ENCODE measurements at places on chromosomes 3 and 15.

- DNase-seq = peak; percentile 85
Measured at GRCh38 chr3:50365080-50365841, 5.9 kb upstream of the TMEM115 start.

DNA sequence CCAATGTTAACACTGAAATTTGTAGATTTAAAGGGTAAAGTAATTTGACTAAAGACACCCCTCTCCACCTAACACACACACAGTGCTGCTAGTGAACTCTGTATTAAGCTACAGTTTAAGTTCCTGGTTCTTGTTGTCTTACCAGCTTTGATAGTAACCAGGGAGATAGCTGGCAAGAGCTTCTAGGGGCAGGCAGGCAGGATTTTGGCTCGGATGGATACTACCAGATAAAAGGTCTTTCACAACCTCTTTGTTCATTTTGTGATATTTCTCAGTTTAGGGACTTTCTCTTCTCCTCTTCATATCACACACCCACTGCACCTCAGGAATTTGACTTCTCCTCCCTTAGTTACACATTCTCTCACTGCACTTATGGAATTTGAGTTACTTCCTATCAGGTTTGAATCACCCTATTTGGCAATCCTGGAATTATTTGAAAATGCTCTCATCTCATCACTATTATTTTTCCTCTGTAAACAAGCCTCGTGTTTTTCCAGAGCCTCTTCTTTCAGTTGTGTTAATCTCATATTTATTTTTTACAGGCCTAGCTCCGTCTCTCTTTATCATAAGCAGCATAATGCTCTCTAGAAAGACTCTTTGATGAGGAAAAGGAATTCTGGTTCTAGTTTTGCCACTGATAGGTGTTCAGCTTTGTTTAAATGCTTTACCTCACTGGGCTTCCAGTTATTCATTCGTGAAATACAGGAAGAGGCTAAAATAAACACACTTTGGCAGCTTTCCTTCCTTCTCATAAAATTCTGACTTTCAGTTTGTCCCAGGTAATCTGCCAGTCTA lies 23.0 kb upstream of the CLDN1 start:
- no peak for DNase-seq

- DNase-seq = no peak
Measured at GRCh38 chr3:52043750-52044149, 12.6 kb downstream of the DUSP7 start.

GRCh38 chr3:51682079-51682478 lies 11.0 kb downstream of the TEX264 start:
- peak; percentile 41 for DNase-seq

GRCh38 chr15:51243774-51244173 lies 94.6 kb downstream of the CYP19A1 start:
- no peak for DNase-seq

DNA sequence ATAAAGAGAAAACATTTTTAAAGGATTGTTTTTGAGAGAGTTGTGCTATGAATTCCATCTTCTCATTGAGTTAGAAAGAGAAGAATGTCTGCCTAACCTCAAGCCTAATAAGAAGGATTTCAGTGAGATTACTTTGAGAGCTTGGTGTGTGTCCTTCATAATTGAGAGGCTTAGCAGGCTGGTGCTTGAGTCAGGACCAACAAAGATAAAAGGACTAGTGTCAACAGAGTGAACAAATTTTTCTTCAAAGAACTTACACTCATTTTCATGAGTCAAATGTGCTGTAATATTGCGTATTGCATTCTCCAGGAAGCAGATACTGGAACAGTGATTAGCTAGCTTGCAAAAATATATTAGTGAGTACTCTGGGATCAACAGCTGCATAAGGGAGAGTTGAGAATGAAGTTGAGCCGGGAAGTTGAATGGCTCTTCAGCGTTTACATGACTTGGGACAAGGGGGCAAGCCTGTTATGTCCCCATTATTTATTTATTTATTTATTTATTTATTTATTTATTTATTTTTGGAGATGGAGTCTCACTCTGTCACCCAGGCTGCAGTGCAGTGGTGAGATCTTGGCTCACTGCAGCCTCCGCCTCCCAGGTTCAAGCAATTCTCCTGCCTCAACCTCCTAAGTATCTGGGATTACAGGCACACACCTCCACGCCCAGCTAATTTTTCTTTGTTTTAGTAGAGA lies 37.5 kb upstream of the SLITRK3 start:
- DNase-seq = no peak

GRCh38 chr15:68991723-68992122 lies 22.8 kb upstream of the NOX5 start:
- no peak for DNase-seq

DNA sequence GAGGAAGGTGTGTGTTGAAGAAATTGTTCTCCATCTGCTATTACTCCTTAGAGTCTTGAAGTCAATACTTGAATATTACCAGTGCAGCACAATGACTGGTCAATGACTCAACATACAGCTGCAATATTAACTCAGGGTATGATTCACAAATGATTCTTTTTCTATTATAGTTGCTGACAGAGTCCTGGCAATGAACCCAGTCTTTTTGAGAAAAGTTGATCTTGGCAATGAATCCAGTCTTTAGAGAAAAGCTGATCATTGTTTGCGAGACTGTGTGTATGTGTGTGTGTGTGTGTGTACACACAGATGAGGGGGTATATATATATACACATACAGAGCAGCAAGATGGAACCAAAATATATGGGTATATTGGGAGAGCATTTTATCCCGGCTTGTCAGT lies 315.1 kb downstream of the ZNF385D start:
- no peak for DNase-seq

- DNase-seq = no peak
Measured at GRCh38 chr15:91237445-91237844, 137.4 kb downstream of the SV2B start.

GRCh38 chr3:5194801-5195509 lies 7.4 kb downstream of the EDEM1 start:
- DNase-seq = no peak

DNA sequence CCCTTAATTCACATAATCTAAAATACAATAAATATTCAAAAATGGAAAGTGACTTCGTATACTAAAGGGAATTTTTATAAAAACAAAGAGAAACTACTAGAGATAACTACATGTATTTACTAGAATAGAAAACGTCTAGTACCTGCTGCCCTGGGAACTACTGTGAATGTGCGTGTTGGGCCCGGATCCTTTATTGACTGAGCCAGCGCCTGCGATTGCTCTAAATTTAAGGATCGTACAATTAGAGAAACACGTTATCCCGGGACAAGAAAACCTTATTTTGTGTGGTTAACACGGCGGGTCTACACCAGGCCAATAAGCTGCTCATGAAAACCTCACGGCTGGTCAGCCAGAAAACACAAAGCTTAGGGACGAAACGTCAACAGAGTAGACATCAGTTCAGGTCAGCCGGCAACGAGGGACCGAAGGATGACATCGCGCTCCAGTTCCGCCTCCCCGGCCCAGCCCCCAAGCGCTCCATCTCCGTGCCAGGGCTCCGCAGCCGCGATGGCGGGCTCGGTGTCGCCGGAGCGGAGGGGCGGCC lies 555 bp downstream of the TM2D3 start:
- peak; percentile 26 for DNase-seq

GRCh38 chr3:81910244-81910852 lies 148.9 kb upstream of the GBE1 start:
- peak; percentile 14 for DNase-seq

GRCh38 chr3:81242871-81243270 lies 518.6 kb downstream of the GBE1 start:
- DNase-seq = peak; percentile 0

DNA sequence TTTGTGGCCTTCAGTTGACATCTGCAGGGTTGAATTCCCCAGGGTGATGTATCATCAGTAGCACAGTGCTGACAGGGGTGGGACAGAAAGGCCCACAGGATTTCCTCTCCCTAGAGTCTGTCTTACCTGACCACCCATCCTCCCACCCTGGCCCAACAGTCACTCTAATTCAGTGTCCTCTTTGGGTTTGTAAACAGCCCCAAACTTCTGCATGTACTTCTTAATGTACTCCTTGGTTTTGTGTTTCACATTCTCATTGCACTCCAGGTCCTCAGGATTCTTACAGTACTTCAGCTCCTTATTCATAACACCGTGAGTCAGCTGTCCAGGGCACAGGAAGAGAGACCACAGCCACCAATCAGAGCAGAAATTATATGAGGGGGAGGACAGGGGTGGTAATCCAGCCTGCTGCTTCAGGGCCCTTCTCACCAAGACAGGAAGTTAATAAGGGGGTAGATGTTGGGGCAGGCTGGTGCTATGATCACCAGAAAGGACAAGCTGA lies 37.5 kb downstream of the NBEAL2 start:
- DNase-seq = no peak

DNA sequence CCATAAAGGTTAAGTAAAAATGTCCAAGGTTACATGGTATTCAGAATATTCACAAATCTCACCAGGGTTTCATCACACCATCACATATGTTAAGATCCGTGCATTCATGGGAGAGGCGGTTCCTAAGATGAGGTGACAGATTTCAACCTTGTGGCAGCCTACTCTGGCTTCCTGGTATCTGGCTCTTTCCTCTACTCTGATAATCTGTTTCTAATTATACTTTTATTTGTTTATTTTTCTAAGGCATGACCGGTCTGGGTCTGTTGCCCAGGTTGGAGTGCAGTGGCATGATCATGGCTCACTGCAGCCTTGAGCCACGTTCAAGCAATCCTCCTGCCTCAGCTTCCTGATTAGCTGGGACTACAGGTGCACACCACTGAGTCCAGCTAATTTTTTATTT lies 34.4 kb downstream of the RAF1 start:
- DNase-seq = peak; percentile 20

GRCh38 chr3:181086011-181086410 lies 96.5 kb upstream of the DNAJC19 start:
- DNase-seq = no peak

GRCh38 chr3:125141596-125142419 lies 70.7 kb downstream of the SLC12A8 start:
- DNase-seq = no peak

GRCh38 chr3:100941041-100941440 lies 52.2 kb downstream of the ABI3BP start:
- DNase-seq = no peak

DNA sequence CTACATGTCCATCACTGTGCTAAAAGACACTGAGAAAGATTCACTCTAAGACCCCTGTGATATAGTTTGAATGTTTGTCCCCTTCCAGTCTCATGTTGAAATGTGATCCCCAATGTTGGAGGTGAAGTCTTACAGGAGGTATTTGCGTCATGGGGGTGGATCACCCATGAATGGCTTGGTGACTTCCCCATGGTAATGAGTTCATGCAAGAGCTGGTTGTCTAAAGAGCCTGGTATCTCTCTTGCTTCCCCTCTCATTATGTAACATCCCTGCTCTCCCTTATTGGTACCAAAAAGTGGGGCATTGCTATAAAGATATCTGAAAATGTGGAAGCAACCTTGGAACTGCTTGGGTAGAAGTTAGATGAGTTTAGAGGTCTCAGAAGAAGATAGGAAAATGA lies 32.2 kb upstream of the FAM174B start:
- DNase-seq = no peak

DNA sequence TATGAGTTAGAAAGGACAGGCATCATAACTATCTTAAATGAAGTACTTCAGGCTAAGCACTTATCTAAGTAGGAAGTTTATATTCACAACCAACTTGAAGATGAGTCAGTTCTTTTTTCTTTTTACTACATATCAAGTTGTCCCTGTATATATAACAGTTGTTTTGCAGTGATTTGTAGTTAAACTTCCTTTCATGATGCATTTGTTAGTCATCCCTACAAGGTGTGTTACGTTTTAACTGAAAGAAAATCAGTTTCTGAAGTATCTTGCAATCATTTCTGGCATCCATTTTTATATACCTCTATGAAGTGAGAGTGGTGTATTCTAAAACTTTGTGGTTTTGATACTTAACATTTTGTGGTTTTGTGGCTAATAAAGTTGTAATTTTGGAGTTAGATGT lies 46.1 kb downstream of the ZFAND6 start:
- DNase-seq = no peak

DNA sequence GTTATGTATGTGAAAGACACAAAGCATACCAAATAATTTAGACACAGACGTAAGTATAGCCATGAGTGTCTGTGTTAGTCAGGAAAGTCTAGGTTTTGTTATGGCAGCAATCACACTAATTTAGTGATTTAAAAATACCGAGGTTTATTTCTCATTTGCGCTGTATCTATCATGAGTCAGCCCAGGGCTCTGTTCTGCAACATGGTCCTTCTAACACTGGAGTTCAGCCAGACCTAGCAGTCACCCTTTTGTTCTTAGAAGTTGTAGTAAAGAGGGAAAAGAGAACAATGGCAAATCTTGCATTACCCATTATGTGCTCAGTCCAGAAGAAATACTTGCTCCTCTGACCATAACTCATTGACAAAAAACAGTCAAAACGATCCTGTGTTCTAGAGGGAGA lies 311.5 kb downstream of the NLGN1 start:
- no peak for DNase-seq

DNA sequence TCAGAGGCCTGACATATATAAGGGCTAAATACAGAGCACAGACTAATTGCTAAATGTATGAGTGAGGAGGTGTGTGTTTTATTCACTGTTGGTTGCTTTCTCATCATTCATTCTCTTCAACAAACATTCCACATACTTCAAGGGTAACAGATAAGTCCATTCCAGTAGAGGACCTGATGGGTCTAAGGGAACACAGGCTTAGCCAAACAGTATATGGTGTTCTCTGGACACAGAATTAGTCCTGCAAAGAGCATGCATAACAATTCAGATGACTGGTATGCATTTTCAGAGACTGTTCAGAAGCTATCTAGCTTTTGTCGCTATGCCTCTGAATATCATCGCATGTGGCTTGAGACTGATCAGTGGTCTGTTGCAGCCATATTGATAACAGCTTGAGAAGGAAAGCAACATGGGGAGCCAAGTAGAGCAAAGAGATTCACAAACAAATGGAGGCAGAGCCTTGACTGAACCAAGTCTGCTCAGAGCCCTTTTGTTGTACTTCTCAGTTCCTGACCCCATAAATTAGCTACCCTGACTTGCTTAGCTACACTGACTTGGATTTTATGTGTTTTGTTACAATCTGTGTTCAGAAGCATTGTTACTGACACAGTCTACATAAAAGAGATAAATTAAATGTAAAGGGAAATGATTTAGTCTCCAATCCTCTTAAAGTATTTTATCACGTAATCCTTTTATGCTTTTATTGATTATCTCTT lies 1178.7 kb downstream of the ROBO1 start:
- DNase-seq = no peak

GRCh38 chr3:42036483-42036823 lies 54.7 kb upstream of the TRAK1 start:
- no peak for DNase-seq

GRCh38 chr15:41932511-41933289 lies 38.8 kb upstream of the SPTBN5 start:
- DNase-seq = no peak
